Kidney epithelial cell (primary cell): ENCODE measurements at places on chromosomes 7 and 10. TPM values are rescaled to one million over a fixed set of nuclear protein-coding genes. Genes with fewer than 3 reads are reported as not detected.

- no peak for DNase-seq
These were observed 2.5 kb upstream of the SLIT1 start for GRCh38 chr10:97188261-97188711.

The CPXM2 gene
- total RNA-seq, result 12.1 and 13.3 TPM in 2 replicates

The ASB10 gene
- total RNA-seq, result not detected in 2 replicates

DNA sequence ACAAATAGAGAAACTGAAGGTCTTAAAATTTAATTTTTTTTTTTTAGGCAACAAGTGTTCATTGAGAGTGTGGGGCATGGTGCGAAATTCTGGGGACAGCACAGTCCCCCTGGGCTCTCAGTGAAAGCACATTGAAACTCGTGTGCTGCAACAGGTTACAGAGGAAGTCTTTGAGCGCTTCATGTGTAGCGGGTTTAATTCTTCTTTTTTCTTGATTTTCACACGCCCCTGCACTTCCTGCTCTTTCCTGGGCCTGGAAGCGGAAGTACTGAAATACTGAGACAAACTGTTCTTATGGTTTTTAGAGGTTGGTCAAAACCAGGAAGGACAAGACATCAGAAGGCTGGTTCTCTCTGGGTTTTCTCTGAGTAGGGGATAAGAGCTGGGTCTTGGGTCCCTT lies 203.5 kb downstream of the PTEN start:
- DNase-seq, result no peak

The NYAP1 gene
- 0.14 and 0.46 TPM in 2 replicates for total RNA-seq

The SEPTIN7 gene
- total RNA-seq, result 147 and 175 TPM in 2 replicates

DNA sequence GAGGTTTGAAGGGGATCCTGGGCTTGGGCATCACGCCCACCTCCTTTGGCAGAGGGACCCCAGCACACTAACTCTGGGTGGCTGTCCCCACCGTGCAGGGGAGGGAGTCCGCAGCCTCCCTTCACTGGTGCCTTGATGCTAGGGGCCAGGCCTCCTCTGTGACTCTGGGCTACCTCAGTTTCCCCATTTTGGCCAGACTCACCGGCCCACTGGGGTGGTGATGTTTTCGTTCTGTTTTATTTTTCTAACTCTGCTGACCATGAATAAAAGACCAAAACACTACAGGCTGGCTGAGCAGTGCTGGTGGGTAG lies 503 bp upstream of the TRIP6 start:
- DNase-seq, result no peak
